Bronchial epithelial cell (primary cell): ENCODE measurements at places on chromosomes 6 and 20. TPM values are rescaled to one million over a fixed set of nuclear protein-coding genes. Genes with fewer than 3 reads are reported as not detected.
A peak's percentile ranks its signal among the peaks of the same experiment; 100 is the strongest.

GRCh38 chr6:78908621-78909020, 41.3 kb downstream of the IRAK1BP1 start:
- peak; percentile 80 for DNase-seq

- no peak for DNase-seq
Observed at GRCh38 chr6:3421143-3421542, 35.7 kb downstream of the SLC22A23 start.

DNA sequence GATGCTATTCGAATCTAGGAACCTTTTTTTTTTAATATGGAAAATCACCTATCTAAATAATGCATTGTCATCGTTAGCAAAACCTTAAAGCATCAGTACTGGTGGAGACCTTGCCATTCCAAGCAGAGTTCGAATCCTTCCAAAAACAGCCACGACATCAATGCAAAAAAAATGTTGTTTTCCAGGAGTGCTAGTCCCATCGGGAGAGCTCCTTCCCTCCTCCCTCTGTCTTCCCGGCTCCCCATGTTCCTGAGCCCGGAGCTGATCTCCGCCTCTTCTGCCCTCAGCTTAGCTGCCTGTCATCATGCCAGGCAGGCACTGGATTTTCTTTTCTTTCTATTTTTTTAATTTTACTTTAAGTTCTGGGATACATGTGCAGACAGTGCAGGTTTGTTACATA, 153.6 kb upstream of the QKI start:
- no peak for DNase-seq

- DNase-seq, result peak; percentile 53
Observed at GRCh38 chr20:49865559-49865958, 49.8 kb downstream of the SPATA2 start.

The AGER gene
- total RNA-seq, result 0.26 TPM in 2 replicates

The NRSN1 gene
- not detected in 2 replicates for total RNA-seq
